Stimulated activated CD8-positive, alpha-beta memory T cell treated with anti-CD3 and anti-CD28 coated beads, Interleukin-7, amount 100 ng/mL, for 1 hour (primary cell): ENCODE measurements at places on chromosomes 16 and 17.

- DNase-seq, result no peak
Observed at GRCh38 chr16:56245197-56245596, 53.9 kb downstream of the GNAO1 start.

GRCh38 chr16:83301971-83302370, 505.8 kb upstream of the HSBP1 start:
- DNase-seq, result no peak

DNA sequence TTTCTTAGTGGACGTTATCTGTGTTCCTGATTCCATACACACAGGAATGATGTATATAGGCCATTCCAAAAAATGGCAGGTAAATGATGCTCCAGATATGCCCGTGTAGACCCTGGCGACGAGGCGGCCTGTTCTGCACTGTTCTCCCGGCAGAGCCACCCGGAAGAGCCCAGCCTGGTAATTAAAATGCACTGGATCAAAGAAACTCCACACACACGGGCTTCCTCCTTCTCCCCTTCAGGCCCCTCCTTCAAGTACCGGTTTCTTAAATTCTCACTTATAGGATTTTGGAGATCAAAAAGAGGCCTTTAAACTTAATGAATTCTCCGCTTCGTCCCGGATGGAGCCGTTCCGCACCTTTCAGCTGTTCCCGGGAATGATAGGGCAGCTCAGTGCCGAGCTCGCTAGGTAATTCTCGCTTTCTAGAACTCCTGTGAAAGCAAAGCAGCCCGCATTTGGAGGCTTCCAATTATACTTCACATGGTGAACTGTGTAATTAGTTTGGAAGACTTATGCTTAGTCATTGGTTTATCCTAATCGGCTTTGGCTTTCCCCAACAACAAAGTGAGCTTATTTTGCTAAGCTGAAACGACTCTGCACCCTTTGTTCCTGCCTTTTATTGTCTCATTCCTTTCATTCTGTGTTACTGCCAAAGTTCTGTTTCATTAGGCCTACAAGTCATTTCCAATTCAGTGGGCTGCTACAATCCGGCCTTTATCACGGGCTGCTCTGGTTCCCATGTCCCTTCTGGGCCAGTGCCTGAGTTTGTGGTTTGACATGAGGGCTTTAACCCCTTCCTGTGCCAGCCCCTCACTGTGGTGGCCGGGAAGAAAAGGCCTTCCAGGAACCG, 150.0 kb downstream of the MSI2 start:
- no peak for DNase-seq

DNA sequence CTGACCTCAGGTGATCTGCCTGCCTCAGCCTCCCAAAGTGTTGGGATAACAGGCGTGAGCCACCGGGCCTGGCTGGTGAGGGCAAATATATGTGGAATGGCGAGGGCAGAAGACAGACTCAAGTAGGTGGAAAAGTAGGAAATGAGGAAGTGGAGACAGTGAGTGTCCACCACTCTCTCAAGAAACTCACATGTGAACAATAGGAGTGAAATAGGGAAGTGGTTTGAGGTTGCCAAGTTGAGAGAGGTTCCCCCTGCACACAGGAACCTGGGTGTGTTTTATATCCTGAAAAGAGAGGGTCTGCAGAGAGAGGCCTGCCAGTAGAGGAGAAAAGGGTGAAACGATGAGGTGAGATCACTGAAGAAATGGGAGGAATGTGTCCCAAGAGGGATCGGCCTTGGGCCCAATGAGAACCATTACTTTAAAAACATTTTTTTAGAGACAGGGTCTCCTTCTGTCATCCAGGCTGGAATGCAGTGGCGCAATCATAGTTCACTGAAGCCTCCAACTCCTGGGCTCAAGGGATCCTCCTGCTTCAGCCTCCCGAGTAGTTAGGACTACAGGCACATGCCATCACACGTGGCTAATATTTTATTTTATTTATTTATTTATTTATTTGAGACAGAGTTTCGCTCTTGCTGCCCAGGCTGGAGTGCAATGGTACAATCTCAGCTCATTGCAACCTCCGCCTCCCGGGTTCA, 17.1 kb upstream of the CORO1A start:
- no peak for DNase-seq

- no peak for DNase-seq
Observed at GRCh38 chr17:5821803-5822202, 237.5 kb upstream of the NLRP1 start.

- no peak for DNase-seq
Observed at GRCh38 chr17:79290726-79291125, 216.1 kb downstream of the ENGASE start.

DNA sequence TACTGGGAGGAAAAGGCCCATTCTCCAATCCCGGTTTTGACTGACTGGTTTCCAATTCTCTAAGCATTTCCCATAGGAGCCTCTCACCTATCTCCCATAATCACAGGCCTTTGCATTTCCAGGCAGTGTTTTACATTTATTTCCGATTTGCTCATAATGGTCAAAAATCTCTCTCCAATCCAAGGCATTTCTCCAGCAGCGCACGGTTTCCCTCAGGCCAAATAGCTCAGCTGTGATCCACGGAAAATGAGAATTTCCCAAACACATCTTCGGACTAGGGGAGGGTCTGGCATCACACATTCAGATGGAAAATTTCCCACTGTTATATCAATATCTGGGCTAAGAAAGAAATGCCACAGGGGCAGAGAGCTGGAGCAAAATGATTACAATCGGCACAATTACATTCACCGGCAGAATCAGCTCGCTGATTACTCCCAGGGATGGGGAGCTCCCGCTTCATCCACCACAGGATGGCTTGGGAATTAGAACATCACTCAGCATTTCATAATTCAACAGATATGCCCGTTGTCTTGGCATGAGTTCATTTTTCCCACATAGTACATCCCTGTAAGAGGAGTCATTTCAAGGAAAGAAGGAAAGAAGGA, 6.7 kb downstream of the PIPOX start:
- no peak for DNase-seq

- no peak for DNase-seq
Observed at GRCh38 chr17:33486135-33486885, 193.2 kb upstream of the ASIC2 start.

- no peak for DNase-seq
Observed at GRCh38 chr17:1371893-1372590, 28.0 kb downstream of the YWHAE start.

- no peak for DNase-seq
Observed at GRCh38 chr16:17069681-17070080, 401.1 kb downstream of the XYLT1 start.

GRCh38 chr17:1177016-1177700, 2.6 kb downstream of the ABR start:
- no peak for DNase-seq

- no peak for DNase-seq
Observed at GRCh38 chr16:30028438-30029076, 2.5 kb downstream of the TLCD3B start.

DNA sequence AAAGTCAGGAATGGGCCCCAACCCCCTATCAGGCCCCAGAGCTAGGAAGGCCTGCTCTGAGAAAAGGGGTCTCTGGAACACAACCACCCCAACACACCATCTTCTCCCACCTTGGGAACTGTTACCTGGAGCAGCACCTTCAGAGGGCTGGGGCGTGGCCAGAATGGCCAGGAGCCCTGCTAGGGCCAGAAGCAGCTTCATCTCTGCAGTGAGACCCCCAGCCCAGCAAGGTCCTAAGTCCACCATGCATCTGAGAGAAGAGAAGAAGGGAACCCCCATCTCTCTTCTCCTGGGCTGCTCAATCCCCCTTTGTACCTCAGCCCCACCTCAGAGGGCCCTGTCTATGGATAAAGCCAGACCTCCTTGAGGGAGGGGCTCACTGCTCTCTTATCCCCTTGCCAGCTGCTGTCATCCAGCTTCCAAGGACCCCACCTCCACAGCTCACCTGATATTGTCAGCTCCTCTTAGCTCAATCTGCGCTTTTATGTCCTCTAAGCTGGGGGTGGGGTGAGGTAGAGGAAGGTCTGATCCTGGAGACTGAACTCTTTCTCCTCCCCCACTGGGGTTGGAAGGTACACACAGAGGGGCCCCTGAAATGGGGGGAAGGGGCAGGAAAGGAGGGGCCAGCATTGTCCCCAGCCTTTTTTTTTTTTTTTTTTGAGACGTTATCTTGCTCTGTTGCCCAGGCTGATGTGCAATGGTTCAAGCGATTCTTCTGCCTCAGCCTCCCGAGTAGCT, at the start of gene MPO:
MPO (minus strand) TSS at position 456 of the 738 bp plus-strand sequence; CDS start at position 279, 177 bp downstream.
- DNase-seq, result no peak

DNA sequence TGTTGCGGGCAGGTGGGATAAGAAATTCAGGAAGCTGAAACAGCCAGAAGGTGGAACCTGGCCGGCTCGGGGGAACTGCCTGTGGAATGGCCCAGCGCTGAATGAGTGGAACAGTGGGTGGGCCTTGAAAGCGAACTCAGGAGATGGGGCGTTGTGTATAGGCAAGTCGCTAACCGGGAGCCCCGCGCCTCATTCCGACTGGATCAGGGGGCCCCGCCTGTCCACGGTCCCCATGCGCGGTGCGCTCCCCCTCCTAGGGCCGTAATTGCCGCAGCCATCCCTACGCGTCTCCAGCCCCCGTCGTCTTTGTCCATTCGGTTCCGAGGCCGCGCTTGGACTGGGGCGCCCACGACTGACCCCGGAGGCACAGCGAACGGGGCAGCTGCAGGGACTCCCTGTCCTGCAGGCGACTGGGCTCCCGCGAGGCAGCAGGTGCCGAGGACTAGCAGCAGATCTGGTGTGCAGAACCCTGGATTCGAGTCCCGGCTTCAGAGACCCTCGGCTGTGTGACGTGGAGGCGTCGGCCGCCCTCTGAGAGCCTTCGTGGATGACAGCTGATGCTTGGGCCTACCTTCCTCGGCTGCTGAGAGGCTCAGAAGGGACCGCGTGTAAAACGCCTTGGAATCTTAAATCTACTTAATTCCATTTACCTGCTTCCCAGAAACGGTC, 10.9 kb upstream of the CA4 start:
- DNase-seq, result no peak

- DNase-seq, result no peak
Observed at GRCh38 chr17:40726919-40727318, 23.4 kb upstream of the KRT24 start.

GRCh38 chr16:1193143-1193824, 31.8 kb downstream of the TPSG1 start:
- no peak for DNase-seq

GRCh38 chr17:61130330-61130729, 269.3 kb upstream of the TBX2 start:
- DNase-seq, result no peak

GRCh38 chr16:65681406-65681805, 559.5 kb upstream of the CDH11 start:
- no peak for DNase-seq

- no peak for DNase-seq
Observed at GRCh38 chr17:18947866-18948265, 4.1 kb upstream of the SLC5A10 start.

GRCh38 chr17:17400566-17401184, 76.1 kb upstream of the MED9 start:
- DNase-seq, result no peak

- DNase-seq, result no peak
Observed at GRCh38 chr17:5485270-5486205, at the start of gene DERL2. DERL2 (minus strand) TSS chr17:5486178; CDS start chr17:5486161, 17 bp downstream.

DNA sequence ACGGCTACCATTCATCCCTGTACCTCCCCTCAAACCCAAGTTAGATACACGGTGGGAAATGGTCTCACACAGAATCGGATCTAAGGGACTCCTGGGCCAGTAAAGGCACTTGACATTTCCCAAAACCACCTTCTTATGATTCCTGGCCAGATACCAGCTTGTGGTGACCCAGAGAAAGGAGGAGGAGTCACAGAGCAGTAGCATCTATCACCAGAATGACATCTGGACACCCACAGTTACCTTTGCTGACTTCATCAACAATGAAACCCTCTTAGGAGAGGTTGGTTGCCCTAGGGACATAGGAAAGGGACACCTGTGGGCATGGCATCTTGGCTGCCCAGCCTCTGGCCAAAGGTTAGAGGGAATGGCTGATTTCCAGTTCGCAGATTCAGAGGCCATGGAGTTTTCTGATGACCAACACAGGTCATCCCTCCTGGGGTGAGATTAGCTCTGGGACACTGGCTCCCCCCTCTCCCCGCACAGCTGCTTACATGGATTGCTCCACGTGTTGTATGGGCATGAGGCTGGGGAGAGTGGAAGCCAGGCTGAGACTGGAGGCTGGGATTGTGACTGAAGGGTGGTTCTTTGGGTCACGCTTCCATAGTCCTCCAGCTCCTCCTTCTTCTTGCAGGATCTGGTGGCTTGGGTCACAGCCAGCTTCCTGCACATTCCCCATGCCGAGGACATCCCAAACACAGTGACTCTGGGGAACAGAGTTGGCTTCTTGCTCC, 1.4 kb upstream of the AOC3 start:
- no peak for DNase-seq

- no peak for DNase-seq
Observed at GRCh38 chr16:88810166-88810911, 1.4 kb downstream of the APRT start.

DNA sequence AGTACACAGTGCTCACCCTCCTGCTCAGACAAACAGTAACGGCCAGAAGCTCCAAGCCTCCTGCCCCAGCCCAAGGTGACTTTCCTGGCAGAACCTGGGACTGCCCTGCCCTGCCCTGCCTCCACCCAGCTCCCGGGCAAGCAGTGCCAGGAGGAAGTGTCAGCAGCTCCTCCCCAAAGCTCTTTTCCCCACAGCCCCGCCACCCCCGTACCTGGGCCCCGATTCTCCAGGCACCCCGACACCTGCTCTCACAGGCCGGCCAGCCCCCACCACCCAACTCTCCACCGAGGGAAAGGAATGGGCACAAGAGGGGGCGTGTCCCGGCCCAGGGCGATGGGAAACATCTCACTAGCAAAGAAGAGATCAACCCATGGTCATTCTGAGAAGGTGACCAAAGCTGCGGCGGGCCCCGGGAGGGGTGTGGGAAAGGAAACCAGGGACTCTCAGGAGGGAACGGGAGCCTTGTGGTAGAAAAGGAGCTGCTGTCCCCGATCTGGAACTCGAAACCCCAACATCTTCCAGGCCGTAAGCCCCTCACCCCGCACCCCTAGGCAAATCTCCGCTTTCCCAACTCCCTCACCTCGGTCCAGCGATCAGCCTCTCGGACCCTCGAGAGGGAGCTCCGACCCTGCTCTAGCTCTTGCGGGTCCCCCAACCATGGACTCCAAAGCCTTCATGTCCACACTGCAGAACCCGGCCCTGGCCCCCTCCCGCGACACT, 1.2 kb downstream of the BCAR1 start:
- no peak for DNase-seq

- no peak for DNase-seq
Observed at GRCh38 chr16:13153696-13154095, 252.3 kb downstream of the SHISA9 start.

DNA sequence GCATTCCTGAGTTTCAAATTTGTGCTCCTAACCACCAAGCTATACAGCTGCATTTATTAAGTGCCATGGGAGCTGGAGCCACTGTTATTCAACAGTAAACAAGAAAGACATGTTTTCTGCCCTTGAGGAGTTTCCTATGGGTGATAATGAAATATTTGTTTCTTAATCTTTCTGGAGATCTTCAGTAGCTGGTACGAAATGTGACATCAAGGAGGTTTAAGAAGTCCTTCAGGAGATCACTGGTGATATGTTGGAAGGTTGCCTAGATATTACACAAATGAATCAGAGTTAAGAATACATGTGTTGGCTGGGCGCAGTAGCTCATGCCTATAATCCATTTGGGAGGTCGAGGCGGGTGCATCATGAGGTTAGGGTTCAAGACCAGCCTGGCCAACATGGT, 14.9 kb downstream of the RHOT1 start:
- no peak for DNase-seq

GRCh38 chr17:29682987-29683386, 60.3 kb upstream of the CORO6 start:
- DNase-seq, result no peak

- DNase-seq, result no peak
Observed at GRCh38 chr17:55635253-55635914, 87.3 kb downstream of the TMEM100 start.

GRCh38 chr16:79883494-79883893, 283.0 kb upstream of the MAF start:
- no peak for DNase-seq
